ENCODE measurements at places on chromosomes 2 and 18.

DNA sequence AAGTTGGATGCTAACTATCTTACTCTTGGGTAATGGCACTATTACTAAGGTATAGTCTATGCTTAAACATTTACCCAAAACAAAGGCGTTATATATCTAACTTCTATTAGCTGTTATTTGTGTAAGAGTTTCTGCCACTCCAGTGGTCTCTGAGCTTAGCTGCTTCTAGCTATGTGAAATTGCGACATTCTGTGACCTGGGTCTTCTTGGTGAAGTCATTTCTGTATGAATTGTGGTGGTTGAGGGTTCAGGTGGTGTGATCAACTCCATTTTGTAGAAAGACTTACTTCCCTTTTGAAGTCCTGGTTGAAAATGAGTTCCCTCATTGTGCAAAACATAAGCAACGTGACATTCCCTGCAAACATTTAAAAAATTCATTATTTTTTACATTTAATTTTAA lies 221.6 kb downstream of the PIK3C3 start:
- DNase-seq, result no peak

GRCh38 chr2:217899231-217900009 lies 103.4 kb downstream of the TNS1 start:
- DNase-seq, result no peak

- no peak for DNase-seq
Measured at GRCh38 chr2:196249860-196250259, 78.5 kb upstream of the STK17B start.

GRCh38 chr2:40257340-40258134 lies 194.4 kb downstream of the SLC8A1 start:
- DNase-seq, result no peak

GRCh38 chr18:76318607-76319006 lies 176.4 kb downstream of the ZNF516 start:
- DNase-seq, result no peak

- DNase-seq, result peak; percentile 12
Measured at GRCh38 chr2:128310094-128310716, 8.5 kb downstream of the HS6ST1 start.

GRCh38 chr2:239103125-239104098 lies 255.5 kb downstream of the TWIST2 start:
- no peak for DNase-seq

- DNase-seq, result no peak
Measured at GRCh38 chr2:27509326-27509725, 12.7 kb downstream of the GCKR start.

- no peak for DNase-seq
Measured at GRCh38 chr2:40914666-40915065, 462.8 kb upstream of the SLC8A1 start.

- no peak for DNase-seq
Measured at GRCh38 chr2:109126501-109126860, 2.5 kb upstream of the SH3RF3 start.

GRCh38 chr2:238370823-238371372 lies 50.6 kb downstream of the TRAF3IP1 start:
- peak; percentile 63 for DNase-seq

DNA sequence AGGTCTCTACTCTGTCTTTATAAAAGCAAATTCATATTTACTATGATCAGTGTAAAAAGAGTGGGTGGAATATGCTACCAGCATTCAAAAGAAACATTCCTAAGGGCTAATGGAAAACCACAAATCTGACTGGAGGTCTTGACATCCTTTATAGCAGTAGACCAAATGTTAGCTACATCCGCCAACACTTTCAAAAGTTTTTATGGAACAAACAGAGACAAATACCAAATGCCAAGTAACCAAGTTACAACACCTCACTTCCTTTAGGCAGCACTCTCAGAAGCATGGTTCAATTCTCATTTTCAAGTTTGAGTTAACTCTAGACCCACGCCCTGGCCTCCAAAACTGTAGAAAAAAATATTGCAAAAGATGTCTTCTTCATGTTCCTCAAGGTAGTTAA lies 78.3 kb upstream of the SETBP1 start:
- DNase-seq, result no peak

- DNase-seq, result no peak
Measured at GRCh38 chr2:10151462-10151861, 28.9 kb downstream of the RRM2 start.

DNA sequence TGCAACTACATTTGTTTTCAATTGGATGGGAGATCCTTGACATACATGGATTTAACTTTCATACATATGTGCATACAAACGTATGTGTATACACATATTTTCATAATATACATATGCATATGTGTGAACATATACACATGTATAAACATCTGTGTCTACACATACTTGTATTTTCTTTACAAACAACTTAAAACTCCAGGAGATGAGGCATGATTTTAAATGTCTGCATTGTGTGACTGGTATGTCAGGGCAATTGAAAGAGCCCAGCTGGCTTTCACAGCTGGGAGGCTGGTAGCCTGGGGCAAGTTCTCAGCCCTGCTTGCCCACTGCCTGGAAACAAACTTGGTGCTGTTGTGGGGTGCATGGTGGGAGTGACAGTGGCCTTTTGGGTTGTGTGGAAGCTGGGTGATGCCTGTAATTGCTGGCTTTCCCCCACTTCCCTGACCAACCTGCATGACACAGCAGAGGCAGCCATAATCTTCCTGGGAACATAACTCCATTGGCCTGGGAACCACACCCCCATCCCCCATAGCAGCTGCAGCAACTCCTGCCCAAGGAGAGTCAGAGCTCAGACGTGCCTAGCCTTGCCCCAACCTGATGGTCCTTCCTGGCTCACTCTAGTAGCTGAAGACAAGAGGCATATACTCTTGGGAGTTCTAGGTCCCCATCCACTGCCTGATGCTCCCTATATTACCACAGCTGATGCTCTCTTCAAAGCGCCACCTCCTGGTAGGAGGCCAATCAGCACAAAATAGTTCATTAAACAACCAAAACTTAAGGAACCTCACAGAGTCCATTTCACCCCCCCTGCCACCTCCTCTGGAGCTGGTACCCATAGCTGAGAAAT lies 158.3 kb downstream of the CERS6 start:
- no peak for DNase-seq

DNA sequence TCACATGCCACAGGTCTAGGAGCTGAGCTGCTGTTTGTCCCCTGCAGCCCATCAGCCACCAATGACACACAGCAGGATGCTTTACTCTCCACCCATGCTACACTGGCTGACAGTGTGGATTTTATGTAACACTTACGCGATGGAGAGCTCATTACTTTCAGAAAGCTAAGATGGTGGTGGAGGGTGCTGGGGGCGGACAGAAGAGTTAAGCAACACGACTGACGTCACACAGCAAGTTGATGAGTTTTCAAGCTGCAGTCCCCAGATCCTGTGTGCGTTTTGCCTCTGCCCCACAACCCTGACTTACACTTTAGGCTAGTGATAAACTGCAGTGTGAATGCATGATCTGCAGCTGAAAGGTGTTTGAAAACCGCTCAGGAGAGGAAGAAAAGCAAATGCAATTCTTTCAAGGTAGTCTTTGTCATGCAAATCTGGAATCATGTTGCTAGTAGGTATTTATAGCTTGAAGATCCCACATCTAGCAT lies 42.4 kb downstream of the MRPS5 start:
- peak; percentile 49 for DNase-seq

DNA sequence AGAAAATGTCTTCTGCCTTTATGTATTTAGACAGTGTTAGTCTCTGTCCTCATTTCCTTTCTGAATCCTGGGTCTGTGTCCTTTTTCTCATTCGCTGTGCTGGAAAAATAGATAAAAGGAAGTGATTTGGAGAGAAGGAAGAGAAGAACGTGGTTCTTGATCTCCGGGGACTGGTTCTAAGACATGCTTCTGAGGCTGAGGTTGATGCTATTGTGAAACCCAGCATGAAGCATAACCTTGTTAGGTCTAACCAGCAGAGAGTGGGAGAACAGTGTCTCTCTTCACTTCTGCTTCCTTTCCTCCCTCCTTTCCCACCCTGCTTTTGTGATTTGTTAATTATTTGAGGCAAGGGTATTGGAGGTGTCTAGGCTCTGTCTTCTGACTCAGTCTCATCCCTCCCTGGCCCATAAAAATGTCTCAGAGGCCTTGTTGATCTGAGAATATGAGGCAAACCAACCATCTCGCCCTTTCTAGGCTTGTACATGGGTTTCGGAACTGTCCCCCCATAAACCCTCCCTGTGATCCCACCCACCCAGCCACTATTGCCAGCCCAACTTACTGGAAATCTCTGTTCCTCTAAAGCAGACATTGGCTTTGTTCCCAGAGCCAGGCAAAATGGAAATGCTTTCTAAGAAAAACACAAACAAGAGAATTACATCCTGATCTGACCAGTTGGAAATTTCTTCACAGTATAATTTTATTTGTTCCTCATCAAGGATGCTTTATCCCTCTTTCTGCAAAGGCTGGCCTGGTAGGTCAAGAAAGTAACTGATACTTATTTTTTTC lies 360.6 kb upstream of the TNP1 start:
- no peak for DNase-seq

DNA sequence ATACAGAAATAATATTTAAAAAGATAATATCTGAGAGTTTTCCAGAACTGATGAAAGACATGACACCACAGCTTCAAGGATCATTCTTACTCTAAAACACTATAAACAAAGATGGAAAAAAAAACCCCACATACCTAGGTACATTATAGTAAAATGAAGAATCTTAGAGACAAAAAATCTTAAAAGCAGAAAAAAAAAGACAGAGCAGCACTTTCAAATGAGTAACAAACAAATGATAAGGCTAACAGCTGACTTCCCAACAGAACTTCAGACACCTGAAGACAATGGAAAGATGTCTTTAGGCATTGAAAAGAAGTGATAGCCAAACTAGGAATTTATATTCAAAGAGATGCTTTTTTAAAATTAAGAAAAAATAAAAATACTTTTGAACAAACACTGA lies 21.2 kb upstream of the AFF3 start:
- DNase-seq, result no peak

DNA sequence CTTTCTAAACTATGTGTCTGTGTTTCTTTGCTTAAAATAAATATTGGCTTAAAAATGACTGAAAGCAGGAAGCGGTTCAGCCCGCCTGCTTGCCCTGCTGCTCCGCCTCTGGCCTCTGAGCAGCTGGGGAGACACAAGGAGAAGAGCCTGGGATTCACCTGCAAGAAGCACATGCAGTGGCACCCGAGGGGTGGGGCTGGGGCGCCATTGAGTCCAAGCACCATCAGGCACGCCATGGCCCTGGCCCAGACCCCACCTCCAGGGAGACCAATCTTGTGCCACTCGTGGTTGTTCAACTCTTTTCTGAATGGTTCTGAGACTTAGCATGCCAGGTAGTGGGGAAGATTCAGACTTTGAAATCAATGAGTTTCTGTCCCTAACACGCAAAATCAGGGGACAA lies 495.5 kb upstream of the MYT1L start:
- peak; percentile 12 for DNase-seq

DNA sequence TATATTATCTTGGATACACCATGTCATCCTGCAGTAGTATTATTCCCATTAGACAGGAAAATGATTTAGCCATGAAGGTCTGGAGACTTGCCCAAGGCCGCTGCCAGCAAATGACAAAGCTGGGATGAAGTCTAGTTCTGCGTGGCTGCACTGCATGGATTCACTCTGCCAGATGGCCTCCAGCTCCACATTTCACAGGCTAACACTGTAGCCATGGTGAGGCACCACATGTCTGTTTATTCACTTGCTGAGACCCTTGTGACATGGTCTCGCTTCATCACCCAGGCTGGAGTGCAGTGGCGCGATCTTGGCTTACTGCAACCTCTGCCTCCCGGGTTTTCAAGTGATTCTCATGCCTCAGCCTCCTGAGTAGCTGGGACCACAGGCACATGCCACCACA lies 31.5 kb upstream of the SCG2 start:
- DNase-seq, result no peak

GRCh38 chr18:11002796-11003195 lies 146.6 kb downstream of the PIEZO2 start:
- no peak for DNase-seq

DNA sequence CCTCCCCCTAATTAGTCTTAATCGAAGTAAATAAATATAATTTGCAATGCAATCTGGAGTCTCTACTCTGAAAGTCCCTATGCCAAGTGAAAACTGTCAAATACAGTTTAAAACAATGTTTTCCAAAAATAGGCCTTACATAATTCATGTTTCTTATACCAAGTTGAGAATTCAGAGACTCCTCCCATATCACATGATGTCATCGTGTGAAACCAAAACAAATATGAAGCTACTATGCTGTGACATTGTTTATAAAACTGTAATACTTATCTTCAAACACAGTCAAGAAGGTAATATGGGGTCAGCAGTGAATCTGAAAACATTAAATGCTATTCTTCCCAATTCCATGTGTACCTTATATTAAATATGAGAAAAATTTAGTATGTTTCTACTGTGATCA lies 940.2 kb upstream of the FANCL start:
- DNase-seq, result no peak

GRCh38 chr18:4445902-4446301 lies 9.2 kb downstream of the DLGAP1 start:
- DNase-seq, result no peak

DNA sequence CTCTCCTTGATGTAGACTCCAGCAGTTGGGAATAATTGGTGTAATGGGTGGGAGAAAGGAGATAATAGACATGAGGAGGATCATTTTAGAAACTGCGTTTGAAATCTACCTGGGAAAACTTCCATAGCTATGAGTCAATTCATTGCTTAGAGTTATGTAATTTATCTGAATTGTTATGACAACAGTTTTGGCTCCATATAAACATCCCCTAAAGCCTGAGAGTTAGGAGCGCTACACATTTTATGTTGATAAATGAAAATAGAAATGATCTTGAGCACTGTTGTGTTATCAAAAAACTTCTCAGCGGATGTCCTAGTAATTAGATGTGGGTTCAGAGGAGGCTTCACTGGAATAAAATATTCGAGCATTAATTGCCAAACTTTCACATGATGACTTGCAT lies 573.4 kb downstream of the TSN start:
- no peak for DNase-seq

GRCh38 chr2:36456227-36457175 lies 100.9 kb downstream of the CRIM1 start:
- DNase-seq, result no peak

- no peak for DNase-seq
Measured at GRCh38 chr2:8388781-8389180, 293.1 kb upstream of the ID2 start.

DNA sequence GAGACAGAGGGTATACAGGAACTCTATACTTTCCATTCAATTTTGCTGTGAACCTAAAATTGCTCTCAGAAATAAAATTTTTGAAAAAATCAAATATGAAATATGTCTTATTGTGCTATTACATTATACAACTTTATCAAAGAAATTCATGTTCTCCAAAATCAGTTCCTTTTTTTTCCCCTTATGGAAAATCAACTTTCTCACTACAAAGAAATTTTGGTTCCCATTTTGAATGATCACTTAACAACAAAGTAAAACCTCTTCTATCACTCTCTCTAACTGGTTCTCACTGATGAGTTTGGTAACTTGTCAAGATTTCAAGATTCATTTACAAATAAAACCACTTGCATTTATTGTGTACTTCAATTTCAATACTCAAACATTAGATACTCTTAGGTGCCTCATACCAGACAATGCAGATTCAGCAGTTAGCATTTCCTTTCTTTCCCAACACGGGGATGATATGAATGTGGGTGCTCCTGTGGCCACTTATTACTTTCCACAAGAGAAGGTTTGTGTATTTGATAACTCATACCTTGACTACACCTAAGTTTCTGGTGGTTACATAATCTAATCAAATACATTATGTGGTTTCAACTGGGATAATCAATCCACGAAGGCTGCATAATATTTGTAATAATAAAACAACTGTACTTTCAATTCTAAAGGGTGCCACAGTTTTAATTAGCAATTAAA lies 6.4 kb downstream of the PSME4 start:
- DNase-seq, result peak; percentile 10
